Brain pericyte (primary cell): ENCODE measurements at places on chromosomes 12 and 14.

DNA sequence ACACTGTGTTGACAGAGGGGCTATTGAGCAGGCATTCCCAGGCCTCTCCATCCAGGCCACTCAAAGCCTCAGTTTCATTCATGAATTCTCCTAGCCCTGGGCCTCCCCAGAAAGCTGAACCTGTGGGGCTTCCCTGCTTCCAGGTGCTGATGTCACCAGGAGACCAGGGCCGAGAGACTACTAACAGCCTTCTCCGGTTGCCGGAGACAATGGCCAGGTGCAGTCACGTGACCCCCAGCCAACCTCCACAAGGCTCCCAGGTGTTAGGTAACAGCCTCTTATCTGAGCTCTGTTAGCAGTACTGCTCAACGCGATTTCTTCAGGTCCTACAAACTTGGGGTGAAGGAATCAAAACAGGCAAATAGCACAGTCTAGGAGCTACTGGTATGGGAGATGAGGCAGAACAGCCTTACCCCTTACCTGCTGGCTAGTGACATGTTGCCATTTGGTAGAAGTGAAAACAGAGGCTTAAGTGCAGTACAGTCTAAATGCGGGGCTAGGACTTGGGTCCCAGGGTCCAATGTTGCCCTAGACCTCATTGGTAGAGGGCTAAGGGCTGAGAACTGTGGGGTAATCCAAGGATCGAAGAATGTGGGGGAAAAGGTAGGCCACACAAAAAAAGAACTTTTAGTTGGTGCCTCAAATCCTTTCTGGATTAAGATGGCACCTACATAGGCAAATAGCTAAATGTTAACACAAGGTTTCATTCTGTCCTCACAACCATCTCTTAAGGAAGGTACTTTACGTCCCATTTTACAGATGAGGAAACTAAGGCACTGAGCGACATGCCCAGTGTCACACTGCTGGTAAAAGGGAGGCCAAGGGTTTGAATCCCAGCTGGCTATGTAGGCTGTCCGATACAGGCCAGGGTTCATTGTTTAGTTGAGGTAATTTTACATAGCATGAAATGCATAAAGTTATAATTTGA is 3.8 kb downstream of the CCDC88C start:
- no peak for DNase-seq

DNA sequence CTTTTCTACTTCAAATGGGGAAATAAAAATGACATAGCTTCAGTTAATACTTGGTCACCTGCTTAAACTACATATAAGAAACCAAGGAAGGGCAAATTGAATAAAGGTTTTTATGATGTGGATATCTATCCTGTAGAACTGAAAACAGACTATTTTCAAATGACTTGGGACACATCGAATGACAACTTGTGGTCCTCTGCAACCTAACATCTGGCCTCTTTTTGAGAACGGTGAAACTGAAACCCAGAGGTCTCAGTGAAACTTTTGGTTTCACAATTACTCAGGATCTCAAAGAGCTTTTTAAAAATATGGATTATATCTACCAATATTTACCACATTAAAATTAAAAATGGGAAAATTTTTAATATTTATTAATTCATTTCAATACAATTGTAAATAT is 65.2 kb downstream of the PPP2R5E start:
- no peak for DNase-seq

DNA sequence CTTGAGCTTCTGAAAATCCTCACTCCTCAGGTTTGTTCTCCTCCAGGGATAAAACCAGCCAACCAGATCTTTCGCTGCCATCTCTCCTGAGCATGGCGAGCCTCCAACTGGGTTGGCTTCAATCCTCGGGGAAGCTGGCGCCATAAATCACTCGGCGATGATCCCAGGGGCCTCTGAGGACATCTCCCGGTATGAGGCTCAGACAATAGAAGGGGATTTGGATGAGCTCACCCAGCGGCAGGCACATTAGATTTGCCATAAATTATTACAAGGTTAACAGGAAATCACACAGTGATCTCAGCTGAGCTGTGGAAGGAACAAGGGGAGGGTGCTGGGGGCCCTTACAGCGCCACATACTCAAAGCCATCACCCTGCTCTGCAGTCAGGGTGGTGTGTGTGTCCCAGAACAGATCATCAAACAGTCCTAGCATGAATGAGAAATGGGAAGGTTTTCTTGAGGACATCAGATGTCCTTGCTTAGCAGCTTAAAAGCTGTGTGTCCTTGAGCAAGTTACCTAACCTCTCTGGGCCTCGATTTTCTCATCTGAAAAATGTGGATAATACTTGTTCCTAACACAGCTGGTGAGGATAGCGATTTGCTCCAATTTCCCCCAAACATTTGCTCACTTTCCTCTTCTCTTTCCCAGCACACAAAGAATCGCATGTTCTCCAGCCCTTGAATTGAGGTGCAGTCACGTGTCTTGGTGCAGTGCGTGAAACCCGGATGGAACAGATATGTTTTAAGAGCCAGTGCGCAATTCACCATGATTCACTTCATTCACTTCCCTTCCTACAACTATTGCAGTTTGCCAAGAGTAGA is 142.8 kb downstream of the SCARB1 start:
- no peak for DNase-seq

GRCh38 chr14:38868399-38869290 is 234.4 kb downstream of the SEC23A start:
- DNase-seq: no peak

DNA sequence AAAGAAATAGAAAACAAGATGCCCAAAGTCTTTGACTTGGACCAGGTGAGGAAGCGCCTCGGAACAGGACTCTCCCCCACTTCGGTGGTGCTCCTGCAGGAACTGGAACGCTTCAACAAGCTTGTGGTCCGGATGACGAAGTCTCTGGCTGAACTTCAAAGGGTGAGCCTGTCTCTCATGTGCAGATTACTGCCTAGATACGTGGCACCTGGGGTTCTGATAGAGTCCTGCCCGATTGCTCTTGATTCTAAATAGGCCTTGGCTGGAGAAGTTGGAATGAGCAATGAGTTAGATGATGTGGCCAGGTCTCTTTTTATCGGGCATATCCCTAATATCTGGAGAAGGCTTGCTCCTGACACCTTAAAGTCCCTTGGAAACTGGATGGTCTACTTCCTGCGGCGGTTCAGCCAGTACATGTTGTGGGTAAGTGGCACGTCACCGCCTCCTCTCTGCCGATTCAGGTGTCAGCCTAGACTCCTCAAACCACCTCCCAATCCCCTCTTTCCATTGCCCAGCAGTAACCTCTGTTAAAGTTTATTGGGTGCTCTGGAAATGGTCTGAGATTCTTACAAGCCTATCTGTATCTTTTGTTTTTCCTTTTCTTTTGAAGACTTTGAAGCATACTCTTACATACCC is 40.8 kb downstream of the CCDC92 start:
- DNase-seq: no peak

DNA sequence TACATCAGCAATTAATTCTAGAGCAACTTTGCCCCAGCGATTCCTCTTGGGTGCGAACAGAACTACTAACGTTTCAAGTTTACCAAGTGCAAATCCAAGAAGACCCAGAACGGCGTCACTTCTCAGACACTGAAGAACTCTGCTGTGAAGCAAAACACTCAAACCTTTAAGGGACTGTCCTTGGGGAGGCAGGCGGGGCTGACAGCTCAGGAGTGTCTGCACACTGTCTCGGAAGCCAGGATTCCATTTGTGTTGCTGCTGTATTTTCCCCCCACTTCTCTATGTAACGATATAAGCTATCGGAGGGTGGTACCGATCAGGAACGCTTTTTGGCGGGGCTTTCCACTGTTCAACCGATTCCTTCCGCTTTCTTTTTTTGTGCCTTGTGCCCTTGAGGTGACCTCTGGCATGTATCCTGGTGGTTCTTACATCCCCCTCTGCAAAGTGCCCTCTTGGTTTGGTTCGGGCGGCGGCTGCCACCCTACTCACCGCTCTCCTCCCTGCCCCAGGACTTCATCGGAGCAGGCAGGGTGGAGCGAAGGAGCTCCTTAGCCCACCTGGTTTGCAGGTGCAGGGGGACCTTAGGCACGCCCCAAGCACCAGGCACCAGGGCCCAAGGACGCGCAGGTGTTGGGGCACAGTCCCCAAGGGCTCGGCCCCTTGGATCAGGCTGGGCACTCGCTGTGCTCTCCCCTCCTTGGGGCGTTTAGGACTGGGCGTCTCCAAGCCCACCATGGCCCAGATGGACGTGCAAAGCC is 19.2 kb upstream of the MLXIP start:
- DNase-seq: no peak

DNA sequence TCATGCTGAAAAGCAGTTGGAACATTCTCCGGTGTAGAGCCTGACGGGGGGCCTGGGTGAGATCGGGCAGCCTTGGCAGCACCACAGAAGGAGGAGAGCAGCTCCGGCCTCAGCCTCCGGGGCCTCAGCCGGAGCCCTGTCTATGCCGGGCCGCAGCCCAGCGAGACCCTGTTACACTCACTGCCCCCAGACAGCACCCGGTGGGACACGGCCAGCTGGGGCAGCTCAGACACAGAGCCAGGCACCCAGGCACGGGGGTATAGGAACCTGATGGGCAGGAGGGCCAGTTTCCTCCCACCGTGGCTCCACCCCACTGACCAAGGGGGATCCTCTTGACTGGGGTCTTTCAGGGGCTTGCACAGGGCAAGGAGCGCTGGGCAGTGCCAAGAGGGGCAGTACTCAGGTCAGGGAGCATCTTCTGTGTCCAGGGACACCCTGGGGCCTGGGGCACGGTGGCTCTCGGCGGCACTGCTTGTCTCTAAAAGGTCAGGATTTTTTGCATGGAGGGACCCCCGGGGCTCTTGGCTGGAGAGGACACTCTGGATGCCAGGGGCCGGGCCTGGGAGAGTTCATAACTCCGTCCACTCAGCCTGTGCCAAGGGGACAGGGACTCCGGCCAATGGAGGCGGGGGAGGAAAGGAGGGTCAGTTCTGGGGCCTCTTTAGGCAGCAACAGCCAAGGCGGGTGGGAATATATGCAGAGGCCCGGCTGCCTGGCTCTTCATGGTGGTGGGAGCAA is 9.4 kb downstream of the INF2 start:
- no peak for DNase-seq

DNA sequence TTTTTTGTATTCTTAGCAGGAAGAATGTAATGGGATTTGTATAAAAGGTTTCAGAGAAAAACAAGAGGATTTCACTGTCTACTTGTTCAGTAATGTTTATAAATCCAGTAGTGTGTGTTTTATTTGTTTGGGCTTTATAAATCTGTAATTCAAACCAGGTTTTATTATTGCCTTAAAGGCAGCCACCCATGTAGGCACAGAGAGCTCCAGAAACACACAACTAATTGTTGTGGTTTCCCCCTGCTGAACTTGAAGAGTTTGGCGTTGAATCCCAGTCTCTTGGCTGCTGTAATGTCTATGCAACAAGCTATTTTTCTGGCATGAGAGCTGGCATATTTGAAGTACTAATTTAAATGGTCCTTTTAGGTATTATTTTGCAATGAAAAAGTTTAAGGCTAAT is 63.4 kb upstream of the SLCO1C1 start:
- peak; percentile 53 for DNase-seq

GRCh38 chr12:122499991-122500684 is 594 bp downstream of the ZCCHC8 start:
- no peak for DNase-seq

- DNase-seq: no peak
Measured at GRCh38 chr12:79174626-79175025, 310.1 kb downstream of the SYT1 start.

DNA sequence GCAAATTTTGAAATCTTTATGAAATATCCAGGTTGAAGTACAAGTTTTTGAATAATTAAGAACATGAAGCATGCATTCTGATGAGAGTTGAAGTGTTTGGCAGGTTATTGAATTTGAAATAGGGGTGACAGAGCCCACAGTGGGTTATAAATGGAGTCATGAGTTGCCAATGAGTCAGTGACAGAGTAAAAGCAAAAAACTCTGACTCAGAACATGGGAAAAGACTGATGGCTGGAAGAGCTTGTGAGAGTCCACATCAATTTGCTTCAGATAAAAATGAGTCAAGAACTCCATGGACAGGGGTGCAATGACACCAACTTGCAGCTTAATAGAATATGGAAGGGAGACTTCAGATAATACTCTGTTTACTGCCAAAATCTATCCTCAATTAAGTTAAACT is 105.3 kb downstream of the SLC6A15 start:
- no peak for DNase-seq

- no peak for DNase-seq
Measured at GRCh38 chr12:19759227-19759626, 319.9 kb downstream of the AEBP2 start.

GRCh38 chr14:64061706-64062105 is 208.9 kb downstream of the SYNE2 start:
- DNase-seq: no peak

GRCh38 chr14:96797582-96798349 is 584 bp downstream of the VRK1 start:
- DNase-seq: no peak

GRCh38 chr14:65321370-65321875 is 91.1 kb upstream of the FUT8 start:
- no peak for DNase-seq

- DNase-seq: no peak
Measured at GRCh38 chr14:72892103-72892878, 1.6 kb downstream of the DPF3 start.

DNA sequence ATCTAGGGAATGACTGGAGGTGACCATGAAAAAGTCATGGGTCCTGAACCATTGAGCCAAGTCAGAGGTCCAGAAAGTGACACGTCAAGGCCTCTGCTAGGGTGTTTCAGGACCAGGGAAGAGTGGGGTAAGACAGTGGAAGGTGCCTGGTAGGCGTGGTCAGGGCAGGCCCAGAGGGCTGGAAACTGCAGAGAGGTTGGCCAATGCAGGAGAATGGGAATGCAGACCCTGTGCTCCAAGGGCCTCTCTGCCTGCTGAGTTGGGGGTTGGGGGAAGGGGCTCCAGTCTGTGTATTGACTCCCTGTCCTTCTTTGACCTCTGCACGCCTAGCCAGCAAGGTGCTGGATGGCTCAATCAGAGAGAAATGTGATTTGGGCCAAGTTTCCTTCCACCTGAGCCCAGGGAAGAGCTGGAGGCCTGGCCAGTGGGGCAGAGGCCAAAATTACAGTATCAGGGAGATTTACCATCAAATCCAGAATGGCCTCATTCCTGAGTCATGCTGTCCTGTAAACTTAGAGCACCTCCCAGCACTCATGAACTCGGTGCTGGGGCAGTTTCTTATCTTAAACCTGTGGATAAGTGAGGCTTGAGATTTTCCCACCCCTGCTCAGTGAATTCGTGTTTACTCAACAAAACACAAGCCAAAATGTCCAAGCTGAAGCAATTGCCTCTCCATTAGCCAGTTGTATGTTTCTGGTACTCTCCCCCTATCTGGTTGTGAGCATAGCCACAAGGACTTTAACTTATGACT is 24.4 kb downstream of the IRF2BPL start:
- DNase-seq: no peak

GRCh38 chr14:58216544-58216943 is 16.6 kb downstream of the ACTR10 start:
- DNase-seq: no peak

DNA sequence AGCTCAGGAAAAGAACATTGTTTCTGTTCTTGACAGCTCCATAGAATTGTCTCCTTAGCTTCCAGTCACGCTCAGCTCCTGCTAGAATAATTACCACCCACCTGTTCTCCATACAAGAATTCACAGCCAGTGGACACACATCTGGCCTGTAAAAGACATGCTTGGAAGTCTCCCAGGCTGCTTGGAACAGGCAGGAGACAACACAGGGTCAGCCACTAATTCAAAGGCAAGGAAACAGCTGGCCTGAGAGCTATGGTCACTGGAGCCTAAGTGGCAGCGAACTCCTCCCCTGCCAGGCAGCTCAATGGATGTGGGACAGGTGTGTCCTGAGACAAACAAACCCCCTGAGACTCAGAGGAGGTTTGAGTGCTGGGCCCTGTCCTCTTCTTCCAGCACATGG is 22.9 kb upstream of the LTBP2 start:
- no peak for DNase-seq
